ENCODE measurements at places on chromosomes 5 and 9.

DNA sequence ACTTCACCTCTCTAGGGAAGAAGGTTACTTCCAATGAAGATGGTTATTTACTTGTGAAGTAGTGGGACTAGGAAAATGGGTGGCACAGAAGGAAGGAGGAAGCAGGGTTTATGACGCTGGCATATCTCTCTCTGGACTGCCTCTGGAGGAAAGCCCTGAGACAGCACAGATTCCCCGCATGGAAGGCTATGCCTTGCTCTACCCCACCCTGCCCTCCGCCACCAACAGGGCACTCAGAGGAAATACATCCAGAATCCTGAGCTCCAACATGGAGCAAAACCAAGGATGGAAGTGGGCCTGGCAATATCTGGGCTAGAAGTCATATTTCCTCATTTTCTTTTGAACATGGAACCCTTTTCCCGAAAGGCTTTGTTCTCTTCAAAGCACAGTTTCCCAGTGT lies 346.9 kb downstream of the ZSWIM6 start:
- no peak for DNase-seq

DNA sequence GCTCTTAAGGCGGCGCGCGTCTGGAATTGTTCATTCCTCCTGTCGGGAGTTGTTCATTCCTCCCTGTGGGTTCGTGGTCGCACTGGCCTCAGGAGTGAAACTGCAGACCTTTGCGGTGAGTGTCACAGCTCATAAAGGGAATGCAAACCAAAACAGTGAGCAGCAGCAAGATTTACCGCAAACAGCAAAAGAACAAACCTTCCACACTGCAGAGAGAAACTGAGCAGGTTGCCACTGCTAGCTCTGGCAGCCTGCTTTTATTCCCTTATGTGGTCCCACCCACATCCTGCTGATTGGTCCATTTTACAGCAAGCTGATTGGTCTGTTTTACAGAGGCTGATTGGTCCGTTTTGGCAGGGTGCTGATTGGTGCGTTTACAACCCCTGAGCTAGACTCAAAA lies 1365.3 kb upstream of the WWC1 start:
- no peak for DNase-seq

DNA sequence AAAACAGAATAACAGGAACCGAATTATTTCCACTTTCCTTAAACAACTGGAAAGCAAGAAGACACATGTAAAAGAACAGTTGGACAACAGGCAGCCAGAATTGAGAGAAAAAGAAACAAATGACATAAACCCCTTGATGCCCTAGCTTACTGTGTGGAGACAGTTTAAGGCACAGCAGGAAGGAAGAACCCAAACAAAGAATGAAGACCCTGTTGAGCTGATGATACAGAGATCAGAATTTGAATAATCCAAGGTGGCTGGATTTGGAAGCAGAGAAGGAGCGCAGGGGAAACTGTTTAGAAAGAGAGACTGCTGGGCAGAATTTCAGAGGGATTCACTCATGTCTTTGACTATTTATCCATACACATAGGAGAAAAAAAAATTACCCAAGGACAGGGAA lies 316.3 kb upstream of the POU5F2 start:
- DNase-seq: no peak

GRCh38 chr5:81058121-81058520 lies 98.0 kb downstream of the RASGRF2 start:
- no peak for DNase-seq

- no peak for DNase-seq
Observed at GRCh38 chr5:178365501-178366440, 133.2 kb upstream of the PHYKPL start.

DNA sequence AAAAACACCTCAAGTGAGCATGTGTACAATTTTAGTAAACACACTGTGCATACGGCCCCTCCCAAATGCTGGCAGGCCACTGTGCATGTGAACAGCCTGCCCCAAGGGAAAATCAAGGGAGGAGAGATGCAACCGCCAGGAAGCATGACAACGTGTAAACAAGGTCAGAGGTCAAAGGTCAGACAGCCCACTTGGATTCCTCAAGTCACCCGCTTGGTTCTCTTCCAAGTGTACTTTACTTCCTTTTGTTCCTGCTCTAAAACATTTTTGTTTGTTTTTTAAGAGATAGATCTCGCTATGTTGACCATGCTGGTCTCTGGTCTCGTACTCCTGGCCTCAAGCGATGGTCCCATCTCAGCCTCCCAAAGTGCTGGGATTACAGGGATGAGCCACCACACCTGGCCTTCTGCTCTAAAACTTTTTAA lies 126.7 kb upstream of the SHB start:
- no peak for DNase-seq

GRCh38 chr9:21802418-21803000 lies at the start of gene MTAP:
Gene MTAP (plus strand): TSS chr9:21802636. CDS start chr9:21802749, 113 bp downstream.
- peak; percentile 91 for DNase-seq

DNA sequence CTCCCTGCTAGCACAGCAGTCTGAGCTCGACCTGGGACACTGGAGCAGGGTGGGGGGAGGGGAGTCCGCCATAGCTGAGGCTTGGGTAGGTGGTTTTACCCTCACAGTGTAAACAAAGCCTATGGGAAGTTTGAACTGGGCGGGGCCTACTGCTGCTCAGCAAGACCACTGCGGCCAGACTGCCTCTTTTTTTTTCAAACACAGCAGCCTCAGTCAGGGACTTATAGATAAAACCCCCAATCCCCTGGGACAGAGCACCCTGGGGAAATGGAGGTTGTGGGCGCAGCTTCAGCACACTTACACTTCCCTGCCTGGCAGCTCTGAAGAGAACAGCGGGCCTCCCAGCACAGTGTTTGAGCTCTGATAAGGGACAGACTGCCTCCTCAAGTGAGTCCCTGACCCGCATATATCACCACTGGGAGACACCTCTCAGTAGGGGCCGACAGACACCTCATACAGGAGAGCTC lies 151.1 kb upstream of the APC start:
- DNase-seq: no peak

DNA sequence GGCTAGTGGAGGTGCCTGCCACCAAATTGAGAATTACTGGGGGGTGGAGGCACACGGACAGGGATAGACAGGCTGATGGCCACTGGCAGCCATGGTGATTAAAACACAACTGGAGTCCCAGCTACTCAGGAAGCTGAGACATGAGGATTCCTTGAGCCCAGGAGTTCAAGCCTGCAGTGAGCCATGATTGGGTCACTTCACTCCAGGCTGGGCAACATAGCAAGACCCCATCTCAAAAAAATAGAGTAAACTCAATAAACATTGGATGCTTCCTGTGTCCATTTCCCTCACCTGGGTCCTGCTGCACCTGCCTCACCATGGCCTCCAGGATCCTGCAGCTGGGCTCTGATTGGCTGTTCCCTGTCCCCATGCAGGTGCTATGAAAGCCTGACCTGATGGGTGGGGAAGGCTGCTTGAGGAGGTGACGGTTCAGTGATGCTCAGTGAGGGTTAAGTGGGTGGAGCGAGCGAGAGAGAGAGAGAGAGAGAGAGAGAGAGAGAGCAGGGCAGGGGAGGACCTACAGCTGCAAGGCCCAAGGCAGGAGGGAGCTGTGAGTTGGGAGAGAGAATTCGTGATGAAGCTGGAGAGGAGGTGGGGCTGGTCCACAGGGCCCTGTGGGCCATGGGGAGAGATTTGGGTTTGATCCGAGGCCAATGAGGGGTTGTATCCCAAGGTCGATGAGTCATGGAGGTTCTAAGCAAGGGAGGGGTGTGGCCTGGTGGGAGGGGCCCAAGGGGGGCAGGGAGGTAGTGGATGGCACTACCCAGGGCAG lies 36.7 kb upstream of the FUBP3 start:
- DNase-seq: no peak

GRCh38 chr9:137266585-137267453 lies 10.7 kb upstream of the TOR4A start:
- no peak for DNase-seq

GRCh38 chr9:94951324-94952135 lies 225.0 kb downstream of the AOPEP start:
- no peak for DNase-seq

- no peak for DNase-seq
Observed at GRCh38 chr5:98913911-98914310, 14.9 kb downstream of the CHD1 start.

- no peak for DNase-seq
Observed at GRCh38 chr9:122051351-122052321, 41.5 kb downstream of the TTLL11 start.
